ENCODE measurements at places on chromosomes 6 and 20.

DNA sequence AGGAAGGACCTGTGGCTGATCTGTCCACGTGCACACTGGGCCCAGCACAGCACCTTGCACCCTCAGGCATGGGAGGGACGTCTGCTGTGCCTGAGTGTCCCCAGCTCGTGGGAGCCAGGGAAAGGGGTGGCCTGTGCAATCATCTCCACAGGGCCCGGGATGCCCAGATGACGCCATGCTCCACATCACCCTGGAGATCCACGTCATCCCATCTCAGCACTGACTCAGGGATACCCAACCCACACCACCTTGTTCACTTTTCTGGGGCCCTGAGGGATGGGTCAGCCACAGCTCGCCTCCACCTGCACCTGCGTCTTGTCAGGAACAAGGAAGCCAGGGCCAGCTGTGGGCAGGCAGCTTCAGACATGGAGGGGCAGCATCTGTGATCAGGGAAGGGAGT is 48.2 kb downstream of the RAB44 start:
- DNase-seq, result no peak

GRCh38 chr6:75124983-75125382 is 80.9 kb downstream of the COL12A1 start:
- no peak for DNase-seq

DNA sequence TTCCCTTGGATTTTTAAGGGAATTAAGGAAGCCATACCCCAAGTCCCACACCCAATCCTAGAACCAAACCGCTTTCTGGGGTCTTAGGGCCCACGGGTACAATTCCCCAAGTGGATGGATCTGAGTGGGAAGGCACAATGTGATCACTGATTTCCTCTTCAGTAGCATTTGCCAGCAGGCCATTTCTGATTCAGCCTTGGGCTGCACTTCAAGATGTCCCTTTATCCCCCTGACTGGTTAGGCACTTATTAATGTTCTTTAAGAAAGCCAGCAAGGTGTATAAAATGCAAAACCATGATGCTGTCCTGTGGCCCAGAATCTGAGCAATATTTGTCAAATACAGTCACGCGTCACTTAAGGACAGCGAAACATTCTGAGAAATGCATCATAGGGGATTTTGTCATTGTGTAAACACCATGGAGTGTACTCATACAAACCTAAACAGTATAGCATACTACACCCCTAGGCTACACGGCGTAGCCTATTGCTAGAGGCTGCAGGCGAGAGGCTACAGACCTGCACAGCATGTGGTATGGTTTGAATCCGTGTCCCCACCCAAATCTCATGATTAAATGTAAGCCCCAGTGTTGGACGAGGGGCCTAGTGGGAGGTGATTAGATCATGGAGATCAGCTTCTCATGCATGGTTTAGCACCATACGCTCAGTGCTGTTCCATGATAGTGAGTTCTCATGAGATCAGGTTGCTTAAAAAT is 234.2 kb downstream of the NRN1 start:
- DNase-seq, result no peak

- DNase-seq, result no peak
Observed at GRCh38 chr20:23519556-23519955, 28.6 kb downstream of the CST8 start.

GRCh38 chr6:56849896-56850295 is 105.0 kb upstream of the BEND6 start:
- DNase-seq, result no peak

DNA sequence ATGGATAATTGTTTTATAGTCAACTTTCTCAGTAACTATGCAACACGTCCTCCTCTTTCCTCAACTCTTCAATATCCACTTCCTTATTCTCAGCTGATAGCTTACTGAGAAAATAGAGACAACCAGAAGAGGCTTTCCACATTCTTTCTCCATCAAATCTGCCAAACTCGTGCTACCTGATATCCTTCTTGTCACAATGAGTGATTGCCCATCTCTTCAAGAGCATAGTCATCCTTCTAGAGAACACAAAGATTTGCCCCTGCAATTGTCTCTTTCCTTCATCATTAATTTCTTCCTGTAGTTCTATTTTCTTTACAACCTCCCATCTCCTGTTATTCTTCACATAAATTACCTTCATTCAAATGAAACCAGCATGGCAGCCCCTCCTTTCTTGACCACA is 75.9 kb upstream of the RGS17 start:
- DNase-seq, result no peak

DNA sequence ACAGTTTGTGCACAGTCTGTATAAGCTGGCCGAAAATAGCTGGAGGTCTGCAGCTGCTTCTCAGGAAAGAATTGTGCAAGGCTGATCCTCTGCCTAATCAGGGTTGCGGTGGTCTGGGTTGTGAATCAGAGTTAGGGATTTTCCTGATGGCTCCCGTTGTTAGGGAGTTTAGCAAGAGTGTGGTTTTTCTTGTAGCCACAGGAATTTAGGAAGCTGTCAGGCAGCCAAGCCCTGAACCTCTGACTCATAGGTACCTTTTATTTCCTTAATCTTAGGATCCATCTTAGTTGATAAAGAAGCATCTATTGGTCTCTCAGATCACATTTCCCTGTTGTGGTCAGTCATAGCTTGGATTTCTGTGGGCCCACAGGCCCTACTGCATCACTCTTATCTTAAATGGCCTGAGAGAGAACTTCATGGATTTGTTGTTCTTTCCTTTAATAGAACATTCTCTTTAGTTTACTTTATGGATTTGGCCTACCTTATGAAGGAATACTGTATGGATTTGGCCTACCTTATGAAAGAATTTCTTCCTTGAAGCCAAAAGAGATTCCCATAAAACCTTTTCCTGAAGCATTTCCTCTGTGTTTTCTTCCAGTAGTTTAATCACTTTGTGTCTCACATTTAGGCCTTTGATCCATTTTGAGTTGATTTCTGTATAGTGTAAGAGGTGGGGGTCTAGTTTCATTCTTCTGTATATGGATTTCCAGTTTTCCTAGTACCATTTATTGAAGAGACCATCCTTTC is 10.3 kb downstream of the KIF25 start:
- DNase-seq, result no peak

GRCh38 chr6:74167511-74167910 is 471.5 kb downstream of the CD109 start:
- DNase-seq, result no peak
